ENCODE measurements at places on chromosomes 2 and 18.

DNA sequence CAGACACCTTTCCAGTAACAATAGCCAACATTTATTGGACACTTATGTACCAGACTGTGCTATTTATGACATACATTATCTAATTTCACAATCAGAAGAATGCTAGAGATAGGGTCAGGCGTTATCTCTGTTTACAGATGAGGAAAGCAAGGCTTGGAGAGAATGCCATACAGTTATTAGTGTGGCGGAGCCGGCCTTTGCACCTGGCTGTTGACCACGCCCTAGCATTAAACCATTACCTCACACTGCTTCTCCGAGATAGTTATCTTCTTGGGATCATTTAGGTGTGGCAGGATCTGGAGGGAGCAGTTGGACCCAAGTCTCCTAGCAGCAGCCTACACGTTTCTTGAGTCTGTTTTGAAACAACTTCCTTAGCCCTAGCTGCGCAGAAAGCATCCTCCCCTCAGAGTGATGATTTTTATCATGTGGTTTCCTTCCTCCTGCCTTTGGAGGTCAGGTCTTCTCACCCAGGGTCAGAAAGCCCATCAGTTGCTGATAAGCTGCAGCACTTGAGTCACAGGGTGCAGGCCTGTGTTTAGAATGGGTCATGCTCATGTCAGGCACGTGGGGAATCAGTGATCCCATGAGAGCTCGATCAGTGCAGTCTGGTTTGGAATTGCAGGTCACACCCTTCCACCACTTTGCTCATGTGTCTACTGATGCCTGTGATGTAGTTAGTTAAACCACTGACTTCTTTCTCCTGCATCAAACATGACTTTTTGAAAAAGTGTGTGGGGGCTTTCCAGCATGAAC is 118.2 kb downstream of the SPTBN1 start:
- peaks cover 6% of the 10 kb centered on the region for H3K36me3 ChIP-seq
- peak overlapping the region; percentile 43 for H3K27ac ChIP-seq
- H3K4me3 ChIP-seq: peak overlapping the region; percentile 0
- H3K27me3 ChIP-seq: no peaks in the 10 kb centered on the region

DNA sequence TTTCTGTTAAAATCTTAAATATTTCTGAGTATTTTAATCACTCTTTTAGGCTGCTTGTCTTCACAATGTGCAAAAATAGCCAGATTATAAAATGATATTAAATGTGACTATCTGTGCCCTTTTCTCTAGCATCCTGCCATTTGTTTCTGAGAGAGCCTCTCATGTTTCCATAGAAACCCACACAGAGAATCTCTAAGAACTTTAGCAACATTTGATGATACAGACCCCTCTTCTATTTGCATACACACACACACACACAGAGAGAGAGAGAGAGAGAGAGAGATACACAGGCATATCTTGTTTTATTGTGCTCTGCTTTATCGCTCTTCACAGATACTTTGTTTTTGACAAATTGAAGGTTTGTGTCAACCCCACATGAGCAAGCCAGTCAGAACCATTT is 134.5 kb upstream of the DDX18 start:
- H3K27ac ChIP-seq: no peak overlapping the region
- H3K27me3 ChIP-seq: no peaks in the 10 kb centered on the region
- H3K36me3 ChIP-seq: no peaks in the 10 kb centered on the region
- H3K4me1 ChIP-seq: no peaks in the 10 kb centered on the region
- no peak overlapping the region for H3K4me3 ChIP-seq
- no peak for DNase-seq

DNA sequence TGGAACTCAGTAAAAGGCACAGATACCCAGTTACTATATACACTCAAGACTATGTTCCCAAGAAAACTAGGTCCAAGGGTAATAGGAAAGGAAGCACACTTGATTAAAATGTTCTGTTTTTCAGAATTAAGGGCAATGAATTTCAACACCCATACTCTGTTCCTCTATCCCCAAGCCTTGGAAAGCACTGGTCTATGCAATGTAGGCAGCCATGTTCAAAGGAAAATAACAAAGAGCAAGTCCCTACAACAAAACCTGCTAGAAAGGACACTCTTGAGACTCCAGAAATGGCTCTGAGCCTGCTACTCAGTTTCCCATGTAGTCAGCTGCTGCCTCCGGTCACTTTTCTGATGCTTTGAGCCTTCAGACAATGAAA is 6.8 kb downstream of the CYB5A start:
- peaks cover 68% of the 10 kb centered on the region for H3K4me1 ChIP-seq
- H3K36me3 ChIP-seq: no peaks in the 10 kb centered on the region
- H3K27me3 ChIP-seq: no peaks in the 10 kb centered on the region

DNA sequence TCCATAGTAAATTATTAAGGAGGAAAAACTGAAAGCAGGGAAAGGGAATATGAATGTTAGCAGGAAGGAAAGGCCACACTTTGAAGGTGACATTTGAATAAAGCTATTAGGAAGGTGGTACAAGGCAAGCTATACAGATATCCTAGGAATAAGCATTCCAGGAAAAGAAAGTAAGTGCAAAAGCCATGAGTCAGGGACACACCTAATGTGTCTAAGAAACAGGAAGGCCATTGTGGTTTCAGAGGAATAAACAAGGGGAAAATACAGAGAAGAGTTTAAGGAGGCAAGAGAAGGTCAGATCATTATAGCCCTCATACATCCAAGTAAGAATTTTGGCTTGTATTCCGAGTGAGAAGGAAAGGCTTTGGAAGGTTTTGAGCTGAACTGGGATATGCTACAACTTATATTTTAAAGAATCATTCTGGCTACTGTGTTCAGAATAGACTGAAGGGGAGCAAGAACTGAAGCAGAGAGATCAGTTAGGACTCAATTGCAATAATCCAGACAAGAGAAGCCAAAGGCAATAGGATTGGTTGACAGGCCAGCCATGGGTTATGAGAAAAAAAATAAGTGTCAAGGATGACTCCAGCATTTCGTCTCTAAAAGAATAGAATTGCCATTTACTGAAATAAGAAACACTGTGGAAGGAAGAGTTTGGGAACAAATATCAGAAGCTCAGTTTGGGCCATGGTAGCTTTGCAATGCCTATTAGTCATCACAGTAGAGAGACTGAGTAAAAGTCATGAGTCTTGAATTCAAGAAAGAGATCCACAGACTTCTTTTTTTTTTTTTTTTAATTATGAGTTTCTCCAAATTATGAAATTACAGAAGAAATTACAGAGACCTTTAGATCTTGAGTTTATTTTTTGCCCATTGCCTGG is 11.3 kb downstream of the RAD51AP2 start:
- no peak overlapping the region for H3K27ac ChIP-seq
- no peak for DNase-seq
- no peak overlapping the region for H3K4me3 ChIP-seq

DNA sequence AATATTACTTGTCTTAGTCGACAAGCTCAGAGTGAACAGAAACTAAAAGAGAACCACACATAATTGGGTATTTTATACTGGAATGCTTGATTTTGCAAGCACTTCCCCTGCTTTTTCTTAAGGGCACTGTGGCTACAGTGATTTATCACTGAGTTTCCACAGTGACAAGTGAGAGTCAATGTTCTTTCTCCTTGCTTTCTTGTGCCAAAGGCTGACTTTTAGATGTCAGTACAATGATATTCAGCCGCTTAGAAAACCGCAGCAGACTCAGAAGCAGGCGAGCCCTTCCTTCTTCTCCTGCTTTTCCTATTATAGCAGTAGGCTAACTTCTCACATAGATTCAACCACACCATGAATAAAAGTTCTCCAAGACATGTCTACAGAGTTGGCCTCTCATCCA is 1603.6 kb upstream of the NXPH2 start:
- no peaks in the 10 kb centered on the region for H3K36me3 ChIP-seq
- no peak for DNase-seq
- no peaks in the 10 kb centered on the region for H3K4me1 ChIP-seq

GRCh38 chr2:224937887-224938286 is 104.4 kb downstream of the DOCK10 start:
- DNase-seq: no peak
- H3K36me3 ChIP-seq: no peaks in the 10 kb centered on the region
- H3K4me1 ChIP-seq: peaks cover 7% of the 10 kb centered on the region
- no peak overlapping the region for H3K4me3 ChIP-seq

- H3K27ac ChIP-seq: no peak overlapping the region
- no peaks in the 10 kb centered on the region for H3K4me1 ChIP-seq
- H3K27me3 ChIP-seq: no peaks in the 10 kb centered on the region
Observed at GRCh38 chr2:235127931-235128330, 176.1 kb downstream of the SH3BP4 start.

DNA sequence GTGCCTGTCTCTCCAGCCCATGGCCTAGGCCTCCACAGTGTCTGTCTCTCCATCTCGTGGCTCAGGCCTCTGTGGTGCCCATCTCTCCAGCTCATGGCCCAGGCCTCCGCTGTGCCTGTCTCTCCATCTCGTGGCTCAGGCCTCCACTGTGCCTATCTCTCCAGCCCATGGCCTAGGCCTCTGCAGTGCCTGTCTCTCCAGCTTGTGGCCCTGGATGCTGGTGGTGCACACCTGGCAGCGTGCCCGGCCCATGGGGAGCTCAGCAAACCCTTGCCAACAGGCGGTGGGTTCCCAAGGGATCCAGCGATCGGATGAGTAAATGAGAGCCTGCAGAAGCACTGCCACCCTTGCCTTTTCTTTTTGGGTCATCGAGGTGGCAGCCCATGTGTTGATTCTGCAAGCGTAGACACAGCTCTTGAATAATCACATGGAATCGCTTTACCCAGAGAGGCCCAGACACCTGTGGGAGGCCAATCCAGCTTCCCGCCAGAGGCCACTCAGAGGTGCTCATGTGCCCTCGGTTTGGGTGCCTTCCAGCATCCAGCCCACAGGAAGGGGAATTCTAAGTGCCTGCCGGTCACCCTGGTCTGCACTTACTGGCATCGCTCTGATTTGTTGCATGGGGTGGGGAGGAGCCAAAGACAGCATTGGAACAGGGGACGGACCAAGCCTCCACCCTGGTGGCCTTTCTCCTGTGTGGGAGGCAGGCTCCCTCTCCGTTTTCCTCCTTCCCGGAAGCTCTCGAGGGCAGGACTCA is 101.8 kb upstream of the HDAC4 start:
- DNase-seq: peak; percentile 93
- no peaks in the 10 kb centered on the region for H3K36me3 ChIP-seq
- no peaks in the 10 kb centered on the region for H3K27me3 ChIP-seq
- H3K27ac ChIP-seq: no peak overlapping the region

DNA sequence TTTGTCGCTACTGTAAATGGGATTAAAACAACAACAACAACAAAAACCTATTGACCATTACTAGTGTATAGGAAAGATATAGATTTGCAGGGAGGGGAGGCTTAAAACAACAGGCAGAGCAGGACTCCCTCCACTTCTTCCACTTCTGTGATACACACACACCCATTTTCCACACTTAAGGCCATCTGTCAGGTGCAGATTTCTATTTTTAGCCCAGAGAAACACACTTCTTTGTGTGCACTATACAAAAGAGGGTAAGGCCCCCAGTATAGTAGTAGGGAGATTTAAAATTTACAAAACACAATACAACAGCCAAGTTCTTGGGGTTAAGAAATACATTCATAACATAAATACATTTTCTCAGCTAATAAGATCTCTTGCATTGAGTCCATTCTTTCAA is 22.4 kb downstream of the PTPN2 start:
- no peak for DNase-seq
- H3K27me3 ChIP-seq: no peaks in the 10 kb centered on the region
- H3K4me3 ChIP-seq: no peak overlapping the region
- H3K36me3 ChIP-seq: peaks cover 10% of the 10 kb centered on the region
- peaks cover 11% of the 10 kb centered on the region for H3K4me1 ChIP-seq
- no peak overlapping the region for H3K27ac ChIP-seq

GRCh38 chr18:40576507-40577115 is 1378.4 kb upstream of the PIK3C3 start:
- H3K36me3 ChIP-seq: no peaks in the 10 kb centered on the region
- no peak for DNase-seq
- H3K4me1 ChIP-seq: no peaks in the 10 kb centered on the region
- H3K27ac ChIP-seq: no peak overlapping the region

DNA sequence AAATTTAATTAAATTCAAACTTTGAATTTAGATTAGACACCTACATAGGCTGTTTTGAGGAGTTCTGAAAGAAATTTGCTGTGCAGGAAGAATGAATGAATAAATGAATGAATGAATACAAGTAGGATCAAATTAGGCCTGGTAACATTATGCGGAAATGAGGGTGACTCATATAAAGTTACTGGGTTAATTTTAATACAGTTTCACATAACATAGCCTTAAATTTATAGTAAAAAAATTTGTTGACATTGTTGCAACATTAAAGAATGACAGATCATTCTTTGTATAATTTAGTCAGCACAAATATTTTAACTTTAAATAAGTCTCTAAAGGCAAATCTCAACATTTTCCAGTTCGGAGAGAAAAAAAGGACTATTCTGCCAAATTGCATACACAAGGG is 1293.1 kb upstream of the SLC39A10 start:
- H3K4me3 ChIP-seq: no peak overlapping the region
- no peaks in the 10 kb centered on the region for H3K4me1 ChIP-seq
- H3K27ac ChIP-seq: no peak overlapping the region
- H3K36me3 ChIP-seq: no peaks in the 10 kb centered on the region
- no peak for DNase-seq

GRCh38 chr2:41038408-41038807 is 586.5 kb upstream of the SLC8A1 start:
- H3K27me3 ChIP-seq: no peaks in the 10 kb centered on the region
- H3K4me1 ChIP-seq: no peaks in the 10 kb centered on the region
- no peak overlapping the region for H3K4me3 ChIP-seq
- DNase-seq: no peak

DNA sequence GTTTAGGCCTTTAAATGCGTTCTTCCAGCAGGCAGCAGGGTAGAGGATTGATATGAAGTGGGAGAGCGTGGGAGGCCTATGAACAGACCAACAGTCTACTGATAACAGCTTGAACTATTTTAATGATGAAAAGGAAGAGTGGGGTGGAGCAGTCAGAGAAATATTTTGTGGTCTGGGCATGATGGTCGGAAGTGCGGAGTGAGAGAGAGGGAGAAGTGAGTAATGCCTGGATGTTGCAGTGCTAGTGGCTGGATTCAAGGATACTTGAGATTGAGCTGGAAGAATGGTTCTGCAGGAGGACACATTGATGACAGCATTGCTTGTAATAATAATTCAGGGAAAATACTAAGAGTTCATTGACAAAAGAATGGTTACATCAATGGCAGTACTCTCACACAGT is 151.0 kb upstream of the DAPL1 start:
- no peaks in the 10 kb centered on the region for H3K4me1 ChIP-seq
- H3K27ac ChIP-seq: no peak overlapping the region
- no peak for DNase-seq
- H3K27me3 ChIP-seq: no peaks in the 10 kb centered on the region
- H3K36me3 ChIP-seq: peaks cover 12% of the 10 kb centered on the region

- H3K4me1 ChIP-seq: no peaks in the 10 kb centered on the region
- no peak for DNase-seq
Observed at GRCh38 chr18:31634331-31634713, 42.6 kb downstream of the TTR start.

- H3K4me3 ChIP-seq: no peak overlapping the region
- no peaks in the 10 kb centered on the region for H3K27me3 ChIP-seq
- DNase-seq: no peak
Observed at GRCh38 chr2:12948231-12948960, 231.7 kb downstream of the TRIB2 start.

DNA sequence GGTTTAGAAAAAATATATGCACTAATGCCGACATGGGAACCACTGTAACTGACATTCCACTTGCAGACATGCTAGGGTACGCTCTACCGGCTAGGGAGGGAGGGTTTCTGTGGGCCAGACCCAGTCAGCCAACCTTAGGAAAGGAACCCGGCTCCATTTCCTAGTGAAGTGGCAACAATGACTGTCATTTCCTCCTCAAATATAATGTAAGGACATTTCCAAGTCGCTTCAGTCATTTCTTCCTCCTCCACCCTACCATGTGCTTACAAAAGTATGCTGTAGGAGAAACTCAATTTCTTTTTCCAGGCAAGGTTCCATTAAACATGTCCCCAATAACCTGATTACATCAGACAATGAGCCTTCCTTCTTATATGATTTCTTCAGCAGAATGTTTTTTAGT is 64.3 kb upstream of the PSMD14 start:
- peak overlapping the region; percentile 61 for H3K27ac ChIP-seq
- no peaks in the 10 kb centered on the region for H3K4me1 ChIP-seq
- no peaks in the 10 kb centered on the region for H3K36me3 ChIP-seq
- peak overlapping the region; percentile 31 for H3K4me3 ChIP-seq
- DNase-seq: no peak
